Thoracic aorta (tissue), 2 donors: ENCODE measurements at places on chromosomes 11 and 22. TPM values are rescaled to one million over a fixed set of nuclear protein-coding genes. Genes with fewer than 3 reads are reported as not detected.

OR4D5 gene
- total RNA-seq, result not detected

PATE4 gene
- total RNA-seq, result not detected

PRG2 gene
- not detected for total RNA-seq

NCF4 gene
- 38.1 TPM for total RNA-seq

PHLDB1 gene
- 377 TPM for total RNA-seq

KRTAP5-2 gene
- total RNA-seq, result not detected

DNA sequence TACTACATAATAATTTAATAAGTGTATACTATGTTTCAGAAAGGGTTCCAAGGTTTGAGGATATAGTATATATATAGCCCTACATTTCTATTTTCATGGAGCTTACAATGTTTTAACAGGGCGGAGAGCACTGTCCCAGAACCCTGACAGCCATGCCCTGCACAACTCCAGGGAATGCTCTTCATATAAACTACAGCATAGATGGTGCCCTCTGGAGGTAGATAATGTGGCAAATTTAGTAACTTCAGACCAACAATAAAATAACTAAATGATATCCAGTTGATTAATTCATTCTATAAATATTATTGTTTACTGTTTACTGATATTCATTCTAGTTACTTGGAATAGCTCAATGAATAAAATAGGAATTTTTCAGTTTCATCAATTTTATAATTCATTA is 693.7 kb upstream of the CCDC179 start:
- no peak overlapping the region for H3K27ac ChIP-seq
- no peaks in the 10 kb centered on the region for H3K4me1 ChIP-seq
- H3K36me3 ChIP-seq, result no peaks in the 10 kb centered on the region

GRCh38 chr11:116773203-116774097 is 663 bp upstream of the BUD13 start:
- DNase-seq, result no peak
- H3K27me3 ChIP-seq, result no peaks in the 10 kb centered on the region
- peak overlapping the region; percentile 68 for H3K27ac ChIP-seq
- peak overlapping the region; percentile 82 for H3K4me3 ChIP-seq
- H3K36me3 ChIP-seq, result peaks cover 10% of the 10 kb centered on the region

DNA sequence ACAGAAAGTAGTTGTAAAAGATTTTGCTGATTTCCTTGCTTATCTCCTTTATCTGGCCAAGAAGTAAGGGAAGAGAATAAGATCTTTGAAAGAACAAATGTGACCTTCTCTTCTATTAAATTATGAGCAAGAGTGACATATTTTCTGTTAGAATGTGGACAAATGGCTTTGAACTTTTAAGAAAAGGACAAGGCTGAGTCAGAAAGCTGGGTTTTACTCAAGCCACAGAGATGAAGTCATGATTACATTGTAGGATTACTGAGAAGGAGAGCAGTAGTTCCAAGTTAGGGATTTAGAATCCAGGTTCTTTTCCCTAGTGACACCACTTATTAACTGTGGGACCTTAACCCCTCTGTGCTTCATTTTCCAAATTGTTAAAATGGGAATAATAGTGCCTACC is 13.5 kb downstream of the CCDC90B start:
- H3K36me3 ChIP-seq, result peaks cover 14% of the 10 kb centered on the region
- no peak for DNase-seq
- no peak overlapping the region for H3K27ac ChIP-seq
